PC-9 (cell line): ENCODE measurements at places on chromosomes 2 and 18.

DNA sequence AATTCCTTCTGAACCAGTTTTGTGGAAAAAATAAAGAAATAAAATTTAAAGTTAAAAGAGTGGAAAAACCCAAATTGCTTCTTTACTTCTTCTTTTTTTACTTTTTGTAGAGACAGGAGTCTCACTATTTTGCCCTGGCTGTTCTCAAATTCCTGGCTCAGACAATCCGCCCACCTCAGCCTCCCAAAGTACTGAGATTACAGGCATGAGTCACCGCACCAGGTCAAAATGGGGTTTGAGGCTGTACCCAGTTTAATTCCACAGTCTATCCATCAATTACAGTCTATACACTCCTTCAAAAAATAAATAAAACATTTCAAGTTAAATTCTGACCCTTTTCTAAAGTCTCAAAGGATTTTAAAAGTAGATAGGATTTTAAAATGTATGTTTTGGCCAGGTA is 120.3 kb downstream of the FAM161A start:
- DNase-seq = no peak

- DNase-seq = peak; percentile 42
These were observed 142.4 kb downstream of the DDX1 start for GRCh38 chr2:15733867-15734673.

DNA sequence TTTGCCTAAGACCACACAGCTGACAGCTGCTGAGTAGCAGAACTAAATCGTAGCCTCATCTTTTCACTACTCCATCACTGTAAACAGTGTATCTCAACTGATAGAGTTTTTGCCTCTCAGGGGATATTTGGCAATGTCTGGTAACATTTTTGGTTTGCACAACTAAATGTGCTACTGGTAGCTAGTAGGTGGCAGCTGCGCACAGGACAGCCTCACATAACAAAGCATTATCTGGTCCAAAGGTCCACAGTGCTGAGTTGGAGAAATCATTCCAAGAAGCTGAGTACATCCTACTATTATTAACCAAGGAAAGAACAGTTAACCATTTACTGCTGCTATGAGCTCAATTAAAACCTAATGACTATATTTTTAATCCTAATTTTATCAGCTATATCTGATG is 6.1 kb upstream of the CCDC102B start:
- no peak for DNase-seq

- no peak for DNase-seq
These were observed 193.6 kb downstream of the MTCL1 start for GRCh38 chr18:8899000-8899399.

DNA sequence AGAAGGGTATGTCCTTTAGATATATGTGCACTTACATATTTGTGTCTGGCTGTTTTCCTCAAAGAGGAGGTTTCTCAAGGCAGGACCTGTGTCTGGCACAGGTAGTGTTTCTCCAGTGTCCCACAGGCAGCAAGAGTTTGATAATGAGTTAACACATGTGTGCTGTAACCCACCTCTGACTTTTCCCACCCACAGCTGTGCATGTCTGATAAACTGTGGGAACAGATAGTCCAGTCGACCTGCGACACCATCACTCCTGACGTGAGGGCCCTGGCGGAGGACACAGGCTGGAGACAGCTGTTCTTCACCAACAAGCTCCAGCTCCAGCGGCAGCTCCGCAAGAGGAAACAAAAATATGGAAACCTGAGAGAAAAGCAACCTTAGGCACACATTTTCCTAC is 58.2 kb downstream of the SLC16A14 start:
- DNase-seq = no peak

- DNase-seq = no peak
These were observed 37.8 kb downstream of the FAM168B start for GRCh38 chr2:131055169-131056065.

DNA sequence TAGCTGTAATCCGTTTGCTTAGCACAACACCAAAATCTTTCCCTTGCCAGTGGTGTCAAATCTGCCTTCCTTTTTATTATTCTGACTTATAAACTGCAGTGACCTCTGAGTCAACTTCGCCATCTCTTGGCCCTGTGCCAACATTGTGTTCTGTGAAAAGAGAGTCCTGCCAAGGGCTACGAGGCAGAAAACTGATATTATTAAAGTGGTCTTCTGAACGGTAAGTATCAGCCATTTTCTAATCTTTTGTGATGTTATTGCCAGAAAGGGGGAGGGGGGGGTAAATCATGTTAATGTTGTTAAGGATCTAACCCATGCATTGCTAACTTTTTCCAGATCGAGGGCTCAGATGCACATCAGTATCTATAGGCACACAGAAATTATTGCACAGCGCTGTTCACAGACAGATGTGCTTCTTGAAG is 121.5 kb upstream of the LTBP1 start:
- DNase-seq = no peak

DNA sequence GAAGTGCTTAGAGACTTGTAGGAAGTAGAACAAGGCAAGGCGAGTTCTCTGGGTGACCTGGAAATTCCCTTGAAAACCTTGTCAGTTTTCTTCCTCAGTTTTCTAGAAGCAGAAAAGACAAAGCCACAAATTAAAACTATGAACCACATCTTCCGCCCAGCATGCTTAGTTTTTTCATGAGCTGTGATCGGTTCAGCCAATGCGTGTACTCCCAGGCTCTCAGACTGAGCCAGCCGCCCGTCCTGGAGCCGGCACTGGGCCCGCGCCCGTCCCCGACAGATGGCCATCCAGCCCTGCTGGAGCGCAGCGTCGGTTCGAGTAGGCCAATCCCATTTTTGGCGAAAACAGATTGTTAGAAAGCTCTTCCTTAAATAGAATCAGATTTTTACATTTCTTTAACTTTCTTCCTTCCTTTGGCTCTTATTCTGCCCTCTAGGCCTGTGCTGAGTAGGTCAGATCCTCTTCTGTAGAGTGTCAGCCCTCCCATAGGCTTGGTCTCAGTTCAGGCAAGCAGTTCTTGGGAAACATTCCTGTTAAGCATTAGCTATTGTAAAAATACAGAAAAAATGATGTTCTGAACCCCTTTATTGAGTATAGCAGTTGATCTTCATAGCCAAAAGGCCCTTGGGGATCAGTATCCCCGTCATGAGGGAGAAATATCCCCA is 112.5 kb downstream of the NCK2 start:
- DNase-seq = no peak

GRCh38 chr2:205280596-205281236 is 401.6 kb upstream of the NRP2 start:
- no peak for DNase-seq

- no peak for DNase-seq
These were observed 47.4 kb downstream of the ZBTB7C start for GRCh38 chr18:48361801-48362200.

DNA sequence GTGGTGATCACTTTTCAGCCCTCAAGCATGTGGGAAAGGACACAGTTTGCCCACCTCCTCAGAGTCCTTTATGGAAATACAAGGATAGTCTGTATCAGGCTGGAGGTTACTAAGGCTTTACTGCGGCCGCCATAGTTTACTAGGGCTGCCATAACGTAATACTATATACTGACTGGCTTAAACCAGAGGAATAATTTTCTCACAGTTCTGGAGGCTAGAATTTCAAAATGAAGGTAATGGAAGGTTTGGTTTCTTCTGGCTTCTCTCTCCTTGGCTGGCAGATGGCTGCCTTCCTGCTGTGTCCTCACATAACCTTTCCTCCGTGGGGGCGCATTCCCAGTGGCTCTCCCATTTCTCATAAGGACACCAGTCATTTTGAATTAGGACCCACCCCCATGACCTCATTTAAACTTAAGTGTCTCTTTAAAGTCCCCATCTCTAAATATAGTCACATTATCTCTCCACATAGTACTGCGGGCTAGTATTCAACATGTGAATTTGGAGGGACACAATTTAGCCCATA is 12.5 kb upstream of the ATIC start:
- no peak for DNase-seq

GRCh38 chr2:159959136-159959535 is 103.3 kb downstream of the PLA2R1 start:
- no peak for DNase-seq

GRCh38 chr2:237261327-237261726 is 152.6 kb downstream of the COL6A3 start:
- DNase-seq = no peak

- DNase-seq = no peak
These were observed 25.2 kb downstream of the EIF2AK3 start for GRCh38 chr2:88602022-88602421.

- DNase-seq = peak; percentile 47
These were observed 906.1 kb downstream of the SLC4A3 start for GRCh38 chr2:220533485-220533884.

DNA sequence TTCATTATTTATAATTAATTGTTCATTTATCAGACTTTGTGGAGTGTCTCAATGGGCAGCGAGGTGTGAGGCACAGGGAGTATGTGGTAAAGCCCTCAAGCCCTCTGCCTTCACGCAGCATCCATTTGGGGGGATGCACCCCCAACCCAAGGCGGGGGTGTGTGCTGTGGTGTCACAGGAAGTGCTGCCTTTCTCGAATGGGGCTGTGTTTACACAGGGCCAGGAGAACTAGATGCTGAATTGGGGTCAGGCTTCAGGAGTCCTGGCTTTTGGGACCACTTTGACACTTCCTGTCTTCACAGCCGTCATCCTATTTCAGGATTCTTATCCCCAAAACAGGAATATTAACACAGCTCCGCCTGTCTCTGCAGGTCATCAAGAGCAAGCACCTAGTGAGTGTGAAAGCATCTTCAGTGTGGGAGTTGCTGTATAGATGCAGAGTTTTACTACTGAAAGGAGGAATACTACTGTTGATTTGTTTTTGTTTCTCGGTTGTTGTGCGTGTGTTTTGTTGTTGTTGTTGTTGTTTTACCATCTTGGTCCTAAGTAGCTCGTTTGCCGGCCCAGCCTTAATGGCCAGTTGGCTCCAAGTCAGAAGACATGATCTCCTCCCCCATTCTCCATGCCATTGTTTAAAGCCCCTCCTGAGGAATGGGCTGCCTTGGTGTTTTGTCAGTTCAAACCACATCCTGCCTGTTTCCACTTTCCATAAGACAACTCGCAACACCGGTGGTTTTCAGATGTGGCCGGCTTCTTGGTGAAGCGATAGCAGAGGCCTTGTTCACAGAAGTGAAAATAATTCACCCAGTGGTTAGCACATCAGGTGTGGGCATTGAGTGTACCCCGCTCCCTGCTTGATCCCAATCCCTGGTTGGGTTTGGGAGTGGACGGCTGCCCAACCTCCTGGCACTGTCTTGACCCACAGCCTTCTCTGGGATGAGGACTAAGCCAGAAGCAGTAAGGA is 221.3 kb downstream of the BCL2 start:
- no peak for DNase-seq

GRCh38 chr2:83368461-83368860 is 1090.6 kb downstream of the SUCLG1 start:
- no peak for DNase-seq

- DNase-seq = no peak
These were observed 60.7 kb upstream of the ITGA4 start for GRCh38 chr2:181396256-181397123.

DNA sequence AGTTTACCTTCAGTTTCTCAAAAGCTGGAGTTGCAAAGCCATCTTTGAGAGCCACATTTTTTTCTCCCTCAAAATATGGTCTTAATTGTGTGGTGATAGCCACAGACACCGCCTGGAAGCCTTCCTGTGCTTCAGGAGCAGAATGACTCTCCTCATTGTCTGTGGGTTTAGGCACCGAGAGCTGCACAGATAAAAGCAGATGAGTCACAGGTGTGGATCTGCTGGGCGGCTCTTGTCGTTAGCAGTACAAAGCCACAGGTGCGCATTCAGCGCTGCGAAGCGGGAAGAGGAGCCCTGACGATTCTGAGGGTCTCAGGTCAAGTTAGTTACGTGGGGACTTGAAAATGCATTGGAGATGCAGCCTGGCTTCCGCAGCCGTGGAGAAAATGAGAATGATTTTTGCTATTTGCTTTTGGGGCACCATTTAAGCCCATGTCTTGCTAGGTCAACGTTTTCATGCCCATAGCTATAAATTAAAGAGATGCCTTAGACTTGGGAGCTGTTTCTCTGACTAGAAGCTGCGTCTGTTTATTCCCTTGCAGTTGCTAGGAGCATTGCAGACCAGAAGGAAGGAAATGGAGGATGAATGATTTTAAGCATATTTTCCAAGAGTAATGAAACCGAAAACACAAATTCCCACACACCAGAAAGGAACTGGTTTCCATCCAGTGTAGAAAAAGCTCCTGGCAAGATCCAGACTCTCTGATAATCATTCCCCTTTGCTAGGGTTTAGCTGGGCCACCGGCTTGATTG is 51.5 kb downstream of the KLHL29 start:
- peak; percentile 17 for DNase-seq

GRCh38 chr2:6412533-6413091 is 453.1 kb downstream of the CMPK2 start:
- no peak for DNase-seq

GRCh38 chr2:190804182-190804795 is 76.3 kb upstream of the GLS start:
- DNase-seq = no peak

GRCh38 chr18:45540125-45540524 is 75.2 kb upstream of the SLC14A2 start:
- no peak for DNase-seq

DNA sequence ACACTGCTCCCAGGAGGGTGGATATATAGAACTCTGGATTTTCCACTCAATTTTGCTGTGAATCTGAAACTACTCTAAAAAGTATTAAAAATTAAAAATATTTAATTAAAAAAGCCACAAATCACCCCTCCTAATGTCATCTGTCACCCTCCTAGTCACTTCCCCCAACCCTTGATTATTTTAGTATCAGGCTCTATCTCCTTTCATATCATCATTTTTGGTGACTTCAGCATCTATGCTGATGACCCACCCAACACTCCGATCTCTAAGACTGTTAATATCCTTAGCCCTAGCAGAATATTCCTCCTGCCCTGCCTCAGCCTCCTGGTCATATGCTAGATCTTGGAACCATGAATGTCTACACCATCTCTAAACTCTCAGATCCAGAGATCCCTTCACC is 128.3 kb upstream of the SLC1A4 start:
- DNase-seq = no peak

- no peak for DNase-seq
These were observed 12.8 kb downstream of the PSMD1 start for GRCh38 chr2:231069379-231070054.

GRCh38 chr2:216590780-216591179 is 42.4 kb upstream of the IGFBP2 start:
- no peak for DNase-seq

DNA sequence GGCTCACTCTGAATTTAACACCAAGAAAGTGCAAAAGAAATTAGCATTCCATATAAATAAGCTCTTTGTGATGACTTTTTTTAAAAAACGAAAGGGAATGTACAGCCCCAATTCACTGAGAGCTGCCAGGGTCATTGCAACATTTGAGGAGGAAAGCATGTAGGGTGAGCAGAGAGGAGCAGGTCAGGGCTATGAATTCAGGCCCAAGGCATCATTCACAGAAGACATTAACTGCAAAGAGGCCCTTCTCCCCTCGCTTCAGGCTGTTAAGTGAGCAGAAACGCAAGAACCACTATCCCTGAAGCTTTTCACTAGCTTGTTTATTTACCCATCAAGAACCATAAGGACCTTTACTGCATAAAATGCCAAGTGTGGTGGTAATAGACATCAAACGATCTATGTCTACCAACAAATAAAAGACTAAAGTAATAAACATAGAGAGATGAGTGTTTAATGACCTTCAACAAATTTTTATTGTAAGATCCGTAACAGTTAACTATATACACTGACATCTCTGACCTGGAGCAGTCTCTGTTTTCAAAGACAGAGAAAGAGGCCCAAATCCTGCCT is 333.1 kb upstream of the HNRNPA3 start:
- DNase-seq = no peak
